ENCODE measurements at places on chromosomes 16 and 17.

- no peak for DNase-seq
These were observed 28.7 kb downstream of the RPH3AL start for GRCh38 chr17:323721-324571.

DNA sequence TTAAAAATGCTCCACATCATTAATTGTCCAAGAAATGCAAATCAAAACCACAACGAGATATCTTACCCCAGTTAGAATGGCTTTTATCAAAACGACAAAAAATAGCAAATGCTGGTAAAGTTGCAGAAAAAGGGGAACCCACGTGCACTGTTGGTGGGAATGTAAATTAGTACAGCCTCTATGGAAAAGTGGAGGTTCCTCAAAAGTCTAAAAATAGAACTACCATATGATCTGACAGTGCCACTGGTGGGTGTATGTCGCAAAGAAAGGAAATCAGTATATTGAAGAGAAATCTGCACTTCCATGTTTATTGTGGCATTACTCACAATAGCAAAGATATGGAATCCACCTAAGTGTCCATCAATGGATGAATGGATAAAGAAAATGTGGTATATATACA is 38.2 kb upstream of the ZFHX3 start:
- no peak for DNase-seq

DNA sequence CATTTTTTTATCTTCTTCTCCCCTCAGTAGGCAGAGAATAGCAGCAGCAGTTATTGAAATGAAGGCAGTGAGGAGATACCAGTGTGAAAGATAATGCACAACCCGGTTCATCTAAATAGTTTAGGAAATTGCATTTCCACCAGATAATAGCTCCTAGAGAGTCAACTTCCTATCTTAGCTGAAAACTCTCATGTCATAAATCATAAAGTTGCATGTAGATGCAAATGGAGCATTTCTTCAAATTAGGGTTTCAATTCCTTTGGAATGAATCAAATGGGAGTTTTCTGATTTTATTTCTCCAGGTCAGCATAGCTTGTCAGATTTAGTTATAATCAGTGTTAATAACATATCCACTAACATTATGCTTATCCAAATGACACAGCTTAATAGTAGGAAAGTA is 335.3 kb downstream of the CNTNAP4 start:
- no peak for DNase-seq

- no peak for DNase-seq
These were observed 59.4 kb downstream of the METRNL start for GRCh38 chr17:83138820-83139219.

DNA sequence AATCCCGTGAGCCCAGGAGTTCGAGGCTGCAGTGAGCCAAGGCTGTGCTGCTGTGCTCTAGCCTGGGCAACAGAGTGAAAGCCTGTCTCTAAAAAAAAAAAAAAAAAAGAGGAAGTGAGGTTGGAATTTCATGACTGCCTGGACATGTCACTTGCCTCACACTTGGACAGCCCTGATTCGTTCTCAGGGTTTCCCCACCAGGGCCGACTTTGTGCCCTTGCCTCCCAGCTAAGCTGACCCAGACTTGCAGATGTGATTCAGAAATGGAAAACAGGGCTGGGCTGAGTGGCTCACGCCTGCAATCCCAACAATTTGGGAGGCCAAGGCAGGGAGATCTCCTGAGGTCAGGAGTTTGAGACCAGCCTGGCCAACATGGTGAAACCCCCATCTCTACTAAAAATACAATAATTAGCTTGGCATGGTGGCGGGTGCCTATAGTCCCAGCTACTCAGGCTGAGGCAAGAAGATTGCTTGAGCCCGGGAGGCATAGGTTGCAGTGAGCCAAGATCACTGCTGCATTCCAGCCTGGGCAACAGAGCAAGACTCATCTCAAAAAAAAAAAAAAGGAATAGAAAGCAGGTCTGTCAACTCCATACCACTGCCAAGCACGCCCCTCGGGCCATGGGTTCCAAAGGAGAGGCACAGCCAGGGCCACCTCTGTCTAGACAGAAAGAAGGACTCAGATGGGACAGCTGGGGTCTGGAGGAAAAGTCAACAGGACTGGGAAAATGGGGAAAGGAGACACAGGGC is 46.9 kb downstream of the SOCS1 start:
- no peak for DNase-seq

GRCh38 chr16:69859105-69859989 is 91.8 kb upstream of the CLEC18A start:
- DNase-seq = peak; percentile 18

- no peak for DNase-seq
These were observed 12.3 kb downstream of the CHMP6 start for GRCh38 chr17:81003711-81004475.

GRCh38 chr17:50169121-50169764 is 3.4 kb downstream of the SGCA start:
- peak; percentile 72 for DNase-seq

DNA sequence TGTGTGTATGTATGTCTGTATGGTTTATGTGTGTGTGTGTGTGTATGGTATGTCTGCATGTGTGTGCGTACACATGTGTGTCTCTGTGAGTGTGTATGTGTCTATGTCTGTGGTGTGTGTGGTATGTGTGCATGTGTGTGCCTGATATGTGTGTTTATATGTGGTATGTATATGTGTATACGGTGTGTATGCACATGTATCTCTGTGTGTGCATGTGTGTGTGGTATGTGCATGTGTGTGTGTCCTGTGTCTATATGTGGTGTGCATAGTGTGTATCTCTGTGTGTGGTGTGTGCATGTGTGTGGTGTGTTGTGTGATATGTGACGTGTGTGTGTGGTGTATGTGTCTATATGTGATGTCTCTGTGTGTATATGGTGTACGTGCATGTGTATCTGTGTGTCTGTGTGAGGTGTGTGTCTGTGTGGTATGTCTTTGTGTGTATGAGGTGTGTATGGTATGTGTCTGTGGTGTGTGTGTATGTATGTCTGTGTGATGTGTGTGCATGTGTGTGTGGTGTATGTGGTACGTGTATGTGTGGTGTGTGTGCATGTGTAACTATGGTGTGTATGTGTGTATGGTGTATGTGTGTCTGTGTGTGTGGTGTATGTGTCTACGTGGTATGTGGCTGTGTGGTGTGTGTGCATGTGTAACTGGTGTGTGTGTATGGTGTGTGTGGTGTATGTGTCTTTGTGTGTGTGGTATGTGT is 164.3 kb upstream of the PLCG2 start:
- no peak for DNase-seq

GRCh38 chr17:66829386-66829864 is 5.5 kb upstream of the CACNG5 start:
- DNase-seq = peak; percentile 16

GRCh38 chr17:72187556-72187955 is 66.7 kb downstream of the SOX9 start:
- no peak for DNase-seq

DNA sequence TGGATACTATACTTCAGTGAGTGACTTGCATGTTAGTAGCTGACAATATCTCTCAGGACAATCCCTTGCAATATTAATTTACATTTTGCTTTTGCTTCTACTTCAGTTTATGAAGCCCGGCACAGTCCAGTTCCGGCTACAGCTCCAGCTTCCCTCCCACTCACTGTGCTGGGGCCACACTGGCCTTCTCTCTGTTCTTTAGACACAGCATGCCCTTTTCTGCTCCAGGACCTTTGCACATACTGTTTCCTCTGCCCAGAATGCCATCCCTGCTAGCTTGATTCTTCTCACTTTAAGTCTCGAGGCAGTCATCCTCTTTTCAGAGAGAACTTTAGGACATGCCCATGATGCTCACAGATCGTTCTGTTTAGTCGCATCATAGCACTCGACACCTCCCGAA is 25.5 kb upstream of the LRRC75A start:
- no peak for DNase-seq

- no peak for DNase-seq
These were observed 19.8 kb downstream of the GTF3C1 start for GRCh38 chr16:27529962-27530361.

DNA sequence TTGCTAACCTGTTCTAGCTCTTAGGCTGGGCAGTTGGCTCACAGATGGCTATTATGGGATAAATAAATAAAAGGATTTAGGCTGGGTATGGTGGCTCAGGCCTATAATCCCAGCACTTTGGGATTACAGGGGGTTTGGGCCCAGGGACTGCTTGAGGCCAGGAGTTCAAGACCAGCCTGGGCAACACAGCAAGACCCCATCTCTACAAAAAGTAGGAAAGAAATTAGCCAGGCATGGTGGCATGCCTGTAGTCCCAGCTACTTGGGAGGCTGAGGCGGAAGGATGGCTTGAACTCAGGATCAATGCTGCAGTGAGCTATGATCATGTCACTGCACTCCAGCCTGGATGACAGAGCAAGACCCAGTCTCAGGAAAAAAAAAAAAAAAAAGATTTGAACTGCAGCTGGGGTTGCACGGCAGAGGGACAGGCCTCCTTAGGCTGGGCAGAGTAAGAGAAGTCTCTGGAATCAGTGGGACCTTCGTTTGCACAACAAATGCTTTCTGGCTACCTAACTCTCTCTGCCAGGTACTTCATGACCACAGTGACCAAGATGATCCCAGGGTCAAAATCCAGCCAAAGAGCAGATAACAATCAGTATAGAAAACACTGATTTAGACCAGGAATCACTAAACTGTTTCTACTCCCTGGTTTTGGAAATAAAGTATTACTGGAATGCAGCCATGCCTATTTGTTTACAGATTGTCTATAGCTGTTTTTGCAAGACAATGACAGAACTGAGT is 6.8 kb downstream of the RUSF1 start:
- no peak for DNase-seq

DNA sequence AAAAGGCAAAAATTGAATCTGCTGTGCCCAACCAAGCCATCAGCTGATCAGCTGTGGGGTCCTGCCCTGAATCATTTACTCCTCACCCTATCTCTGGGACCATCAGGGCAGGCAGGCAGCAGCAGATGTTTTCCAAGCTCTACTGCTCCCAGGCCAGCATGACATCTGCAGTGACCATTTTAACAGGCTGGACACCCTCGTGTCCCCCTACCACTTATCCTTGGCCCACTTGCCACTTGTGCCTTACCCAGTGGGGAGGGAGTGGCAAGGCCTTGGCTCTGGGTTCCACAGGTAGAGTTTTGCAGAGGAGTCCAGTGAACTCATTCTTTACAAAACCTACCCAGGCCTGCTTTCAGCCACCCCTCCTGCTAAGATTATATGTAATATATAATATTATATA is 12.0 kb upstream of the CA4 start:
- DNase-seq = no peak

- no peak for DNase-seq
These were observed 41.6 kb downstream of the DNAH9 start for GRCh38 chr17:11639736-11640462.

DNA sequence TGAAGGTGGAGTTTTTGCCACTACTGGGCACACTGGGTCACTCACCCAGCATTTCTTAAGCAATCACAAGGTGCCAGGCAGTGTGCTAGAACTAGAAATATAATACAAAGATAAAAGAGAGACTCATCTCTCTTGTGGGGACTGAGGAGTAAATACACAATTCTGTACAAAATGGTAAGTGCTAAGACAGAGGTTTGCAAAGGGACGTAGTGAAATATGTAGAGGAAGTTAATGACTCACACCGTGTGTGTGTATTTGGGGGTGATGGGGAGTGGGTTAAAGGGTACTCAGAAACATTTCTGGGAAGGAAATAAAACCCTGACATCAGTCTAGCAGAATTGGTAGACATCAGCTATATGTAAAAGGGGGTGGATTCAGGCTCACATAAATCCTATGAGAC is 389.3 kb downstream of the CA10 start:
- no peak for DNase-seq
